Esophagus squamous epithelium (tissue), 5 donors: ENCODE measurements at places on chromosomes 5 and 9.

GRCh38 chr5:19314840-19315239, 673.2 kb downstream of the CDH18 start:
- DNase-seq: no peak

GRCh38 chr5:7190712-7191250, 205.2 kb upstream of the ADCY2 start:
- DNase-seq: no peak

DNA sequence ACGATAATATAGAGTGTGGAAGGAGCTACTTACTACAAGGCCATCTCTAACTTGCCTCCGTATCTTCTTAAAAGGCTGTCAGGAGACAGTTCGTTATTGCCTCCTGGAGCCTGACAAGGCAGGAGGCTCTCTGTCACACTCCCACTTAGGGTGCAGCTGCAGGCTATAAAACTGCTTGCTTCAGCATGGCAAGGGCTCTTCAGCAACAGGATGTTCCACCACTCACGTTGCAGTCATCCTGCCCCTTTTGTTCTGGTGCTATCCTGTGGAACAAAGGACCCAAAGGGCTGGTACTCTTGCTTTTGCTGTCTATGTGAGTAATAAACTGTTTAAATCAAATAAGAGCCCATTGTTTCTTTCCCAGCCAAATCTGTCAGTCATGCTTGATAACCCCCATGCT, 508.9 kb downstream of the NTRK2 start:
- DNase-seq: no peak

- no peak for DNase-seq
Observed at GRCh38 chr9:30235068-30235467, 2149.4 kb upstream of the ACO1 start.

DNA sequence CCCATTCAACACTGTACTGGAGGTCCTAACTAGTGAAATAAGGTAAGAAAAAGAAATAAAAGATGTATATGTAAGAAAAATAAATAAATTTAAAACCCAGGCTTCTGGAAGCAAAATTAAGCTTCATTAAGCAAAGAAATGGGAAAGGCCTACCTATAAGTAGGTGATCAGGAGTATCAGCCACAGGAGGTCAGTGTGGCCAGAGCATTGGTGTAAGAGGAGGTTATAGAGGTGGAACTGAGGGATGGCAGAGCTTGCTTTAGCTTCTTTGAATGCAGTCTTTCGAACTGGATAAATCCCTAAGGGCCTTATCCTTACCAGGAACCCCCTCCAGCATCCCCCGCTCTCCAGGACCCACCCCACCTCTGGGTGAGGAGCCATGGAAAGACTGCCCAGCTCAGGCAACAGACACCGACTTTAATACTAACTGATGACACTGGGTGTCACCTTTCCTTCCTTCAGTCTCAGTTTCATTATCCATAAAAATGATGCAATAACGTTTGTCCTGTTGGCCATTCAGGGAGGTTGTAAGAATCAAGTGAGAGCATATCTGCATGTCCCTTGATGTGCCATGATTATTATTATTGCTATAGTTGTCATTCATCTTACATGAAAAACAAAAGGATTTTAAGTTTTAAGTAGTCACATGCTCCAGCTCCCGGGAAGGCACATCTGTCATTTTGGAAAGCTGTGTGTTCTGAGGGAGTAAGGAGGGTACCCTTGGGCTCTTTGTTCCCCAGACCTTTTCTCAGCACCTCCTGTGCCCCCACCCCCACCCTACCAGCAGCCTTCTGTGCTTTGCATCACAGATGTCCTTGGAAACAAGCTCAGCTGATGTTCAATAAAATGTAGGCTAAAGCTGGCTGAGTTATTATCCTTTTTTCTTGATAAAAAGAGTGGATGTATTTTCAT, 50.8 kb upstream of the CTNNA1 start:
- DNase-seq: no peak

- no peak for DNase-seq
Observed at GRCh38 chr9:109499631-109500410, 1.7 kb upstream of the PTPN3 start.

DNA sequence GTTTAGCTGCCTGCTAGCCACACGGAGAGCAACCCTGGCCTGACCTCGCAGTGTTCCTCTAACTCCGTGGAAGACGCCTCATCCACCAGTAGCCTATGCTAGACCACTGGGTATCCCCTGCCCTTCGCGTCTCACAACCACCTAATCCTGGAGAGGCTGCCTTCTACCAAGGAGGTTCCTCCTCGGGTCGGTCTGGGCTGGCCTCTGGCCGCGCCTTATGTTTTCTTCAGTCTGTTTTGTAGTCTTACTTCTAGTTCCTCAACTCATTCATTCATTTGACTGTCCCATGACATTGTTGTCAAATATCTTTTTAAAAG, 1.6 kb upstream of the TPM2 start:
- no peak for DNase-seq

DNA sequence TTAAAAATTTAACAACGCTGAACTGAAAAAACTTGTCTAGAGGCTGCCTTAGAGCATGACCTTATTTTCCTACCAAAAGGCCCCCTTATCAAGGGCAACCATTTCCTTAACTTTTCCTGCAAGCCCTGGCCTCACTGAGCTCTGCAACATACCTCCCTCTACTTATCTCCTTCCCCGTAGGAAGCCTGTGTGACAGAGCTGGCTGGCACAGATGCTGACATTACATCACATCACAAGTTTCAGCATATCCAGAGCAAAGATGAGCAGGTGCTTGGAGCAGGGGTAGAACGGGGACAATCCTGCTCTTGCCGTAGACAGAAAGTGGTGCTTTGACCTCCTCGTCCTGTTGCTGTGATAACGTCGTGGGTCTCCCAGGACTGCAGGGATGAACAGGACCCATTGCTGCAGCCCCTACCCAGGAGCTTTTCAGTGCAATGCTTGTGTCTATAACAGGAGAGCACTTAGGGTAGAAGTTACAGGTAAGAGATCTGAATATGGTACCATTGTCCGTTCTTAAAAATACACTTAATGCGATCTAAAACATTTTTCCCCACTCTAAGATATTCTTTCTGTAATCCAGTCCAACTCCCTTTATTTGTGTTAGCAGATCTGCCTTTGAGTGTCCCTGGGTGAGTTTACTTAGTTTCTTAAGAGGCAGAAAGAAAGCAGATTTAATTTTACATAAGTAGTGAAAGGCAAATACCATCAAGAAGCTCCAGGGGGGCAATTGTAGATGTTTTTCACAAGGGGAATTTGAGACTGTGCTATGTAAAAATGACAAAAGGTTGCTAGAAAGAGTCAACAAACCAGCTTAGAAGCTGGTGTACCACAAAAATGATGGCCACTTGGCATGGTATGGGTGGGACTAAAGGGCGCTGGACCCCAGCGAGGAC, 101.9 kb upstream of the EFNA5 start:
- no peak for DNase-seq

- DNase-seq: no peak
Observed at GRCh38 chr5:113054899-113055298, 78.3 kb downstream of the DCP2 start.

DNA sequence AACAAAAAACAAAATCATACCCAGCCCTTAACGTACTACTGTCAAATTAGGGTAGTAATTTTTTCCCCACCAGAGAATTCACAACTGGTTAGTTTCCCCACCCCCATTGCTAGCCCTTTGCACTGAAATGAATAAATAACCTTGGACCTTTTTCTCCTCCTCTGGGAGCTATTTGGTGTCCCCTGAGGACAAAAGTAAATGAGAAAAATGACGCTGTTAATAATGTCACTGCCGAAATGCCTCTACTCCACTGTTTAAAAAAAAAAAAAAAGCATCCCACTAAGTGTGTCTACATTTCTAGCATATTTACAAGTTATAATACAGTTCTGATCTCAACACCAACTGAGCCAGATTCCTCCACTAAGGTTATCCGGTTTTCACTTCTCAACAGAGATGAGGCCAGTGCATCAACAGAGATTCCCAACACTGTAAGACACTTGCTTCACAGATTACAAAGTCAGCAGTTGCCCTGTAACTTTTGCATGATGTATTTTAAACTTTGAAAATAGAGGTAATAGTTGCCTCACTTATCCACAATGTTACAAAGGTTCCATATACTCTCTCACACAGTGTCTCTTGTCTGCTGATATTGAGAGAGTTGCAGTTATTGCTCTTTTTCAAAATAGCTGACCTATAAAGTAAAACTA, 5.1 kb upstream of the NFIB start:
- no peak for DNase-seq

- no peak for DNase-seq
Observed at GRCh38 chr5:73284220-73284795, 111.3 kb downstream of the TMEM174 start.

DNA sequence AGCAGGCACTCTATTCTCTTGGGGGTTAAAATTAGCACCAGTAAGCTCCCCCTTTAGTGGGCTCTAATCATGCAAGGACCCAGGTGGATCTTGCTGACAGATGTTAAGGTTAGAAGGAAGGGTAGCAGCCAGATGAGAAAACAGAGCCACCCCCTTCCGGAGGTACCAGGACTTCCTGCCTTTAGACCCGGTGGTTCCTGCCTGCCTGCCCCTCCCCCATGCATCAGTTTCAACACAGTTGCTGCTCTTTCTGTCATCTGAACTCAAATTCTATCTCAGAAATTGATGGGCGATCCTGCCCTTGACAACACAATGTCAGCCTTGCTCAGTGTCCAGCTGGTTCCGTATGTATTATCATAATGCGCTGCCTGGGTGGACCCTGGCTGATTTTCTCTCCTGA, 287.3 kb downstream of the EBF1 start:
- peak; percentile 14 for DNase-seq

DNA sequence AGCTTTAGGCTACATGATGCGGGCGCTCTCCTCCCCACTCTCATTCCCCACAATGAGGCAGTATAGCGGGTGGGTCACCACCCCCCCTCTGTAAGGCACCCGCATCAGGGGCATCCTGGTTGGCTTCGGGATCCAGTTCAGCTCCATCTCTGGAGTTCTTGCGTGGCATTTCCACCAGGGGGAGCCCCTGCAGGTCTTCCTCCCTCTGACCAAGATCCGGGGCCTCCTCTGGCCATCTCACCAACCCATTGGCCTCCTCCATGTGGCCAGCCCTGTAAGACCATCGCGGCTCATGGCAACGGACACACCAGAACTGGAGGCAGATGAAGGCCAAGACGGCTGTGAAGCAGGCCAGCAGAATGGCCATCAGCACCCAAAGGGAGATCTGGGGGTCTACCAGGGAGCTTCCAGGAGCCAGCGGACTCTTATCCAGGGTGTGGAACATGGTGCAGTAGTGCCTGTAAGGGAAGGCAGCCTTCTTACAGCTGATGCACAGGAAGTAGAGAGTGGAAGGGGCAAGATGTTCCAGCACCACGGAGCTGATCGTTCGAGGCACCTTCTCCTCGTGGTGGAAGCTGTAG, 77.0 kb downstream of the CYFIP2 start:
- no peak for DNase-seq

GRCh38 chr5:57937025-57937424, 454.4 kb upstream of the ACTBL2 start:
- DNase-seq: no peak

- DNase-seq: no peak
Observed at GRCh38 chr5:151202381-151203139, 21.3 kb downstream of the CCDC69 start.

GRCh38 chr5:16784088-16784487, 152.0 kb downstream of the MYO10 start:
- DNase-seq: no peak

DNA sequence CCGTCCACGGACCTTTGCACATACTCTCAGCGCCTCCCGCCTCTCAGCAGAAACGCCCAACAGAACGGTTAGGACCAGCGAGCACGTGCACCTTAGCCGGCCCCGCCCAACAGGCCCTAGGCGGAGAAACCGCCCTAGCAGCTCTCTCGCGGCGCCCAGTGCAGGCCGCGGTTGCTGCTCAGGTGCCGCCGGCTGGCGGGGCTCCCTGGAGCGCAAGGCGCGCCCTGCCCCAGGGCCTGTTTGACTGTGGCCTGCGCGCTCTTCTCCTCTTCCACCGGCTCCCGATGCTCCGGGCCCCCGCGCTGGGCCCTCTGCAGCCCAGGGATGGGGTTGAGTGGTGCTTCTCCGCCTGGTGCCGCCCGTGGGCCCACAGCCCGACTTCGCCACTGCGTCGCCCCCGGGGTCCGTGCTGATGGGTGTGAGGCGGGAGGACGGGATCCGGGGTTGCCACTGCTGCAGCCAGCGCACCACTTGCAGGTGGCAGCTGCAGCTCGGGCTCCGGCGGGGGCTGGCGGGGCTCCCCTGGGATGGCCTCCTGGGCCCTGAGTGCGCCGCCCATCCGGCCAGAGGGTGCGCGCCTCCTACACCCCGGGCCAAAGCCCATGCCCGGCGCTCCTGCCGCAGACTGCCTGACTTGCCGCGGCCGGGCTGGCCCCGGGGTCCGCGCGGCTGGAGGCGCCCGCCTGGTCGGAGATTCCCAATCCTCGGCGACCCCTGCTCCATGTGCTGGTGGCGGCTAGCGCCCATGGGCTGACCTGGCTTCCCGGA, 1889.4 kb upstream of the CDH9 start:
- DNase-seq: no peak

- DNase-seq: no peak
Observed at GRCh38 chr5:15365070-15365469, 134.9 kb upstream of the FBXL7 start.

DNA sequence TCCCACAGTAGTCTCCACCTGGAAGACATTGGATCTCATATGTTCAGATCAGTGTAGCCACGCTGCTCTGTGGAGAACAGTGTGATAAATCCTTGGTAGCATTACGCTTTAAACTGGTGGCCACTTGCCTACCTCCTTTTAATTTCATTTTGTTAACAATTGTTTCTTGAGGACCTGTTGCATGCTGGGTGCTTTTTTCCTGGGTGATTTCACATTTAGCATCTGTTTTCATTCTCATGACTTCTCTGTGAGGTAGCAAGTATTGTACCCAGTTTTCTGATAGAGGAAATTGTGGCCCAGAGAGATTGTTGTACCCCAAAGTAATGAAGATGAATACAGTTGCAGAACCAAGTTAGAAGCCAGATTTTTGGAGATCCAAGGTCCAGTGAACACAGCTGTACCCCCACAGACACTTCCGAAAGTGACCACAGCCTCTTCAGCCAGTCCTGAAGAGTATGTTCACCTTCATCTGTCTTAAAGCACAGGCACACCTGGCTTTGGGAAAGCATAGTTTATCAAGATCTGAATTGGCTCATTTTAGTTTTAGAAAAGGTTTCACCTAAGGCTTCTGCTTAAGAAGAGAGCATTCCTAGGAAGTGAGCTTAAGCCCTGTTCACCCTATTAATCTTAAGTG, 75.2 kb downstream of the F2RL2 start:
- DNase-seq: no peak

- DNase-seq: no peak
Observed at GRCh38 chr5:178625679-178626483, 969 bp downstream of the CLK4 start.

- DNase-seq: no peak
Observed at GRCh38 chr9:88741335-88741734, 206.4 kb downstream of the NXNL2 start.

GRCh38 chr5:10339958-10340357, 13.5 kb upstream of the MARCHF6 start:
- no peak for DNase-seq
